GM04503 (cell line): ENCODE measurements at places on chromosomes 4 and X.

DNA sequence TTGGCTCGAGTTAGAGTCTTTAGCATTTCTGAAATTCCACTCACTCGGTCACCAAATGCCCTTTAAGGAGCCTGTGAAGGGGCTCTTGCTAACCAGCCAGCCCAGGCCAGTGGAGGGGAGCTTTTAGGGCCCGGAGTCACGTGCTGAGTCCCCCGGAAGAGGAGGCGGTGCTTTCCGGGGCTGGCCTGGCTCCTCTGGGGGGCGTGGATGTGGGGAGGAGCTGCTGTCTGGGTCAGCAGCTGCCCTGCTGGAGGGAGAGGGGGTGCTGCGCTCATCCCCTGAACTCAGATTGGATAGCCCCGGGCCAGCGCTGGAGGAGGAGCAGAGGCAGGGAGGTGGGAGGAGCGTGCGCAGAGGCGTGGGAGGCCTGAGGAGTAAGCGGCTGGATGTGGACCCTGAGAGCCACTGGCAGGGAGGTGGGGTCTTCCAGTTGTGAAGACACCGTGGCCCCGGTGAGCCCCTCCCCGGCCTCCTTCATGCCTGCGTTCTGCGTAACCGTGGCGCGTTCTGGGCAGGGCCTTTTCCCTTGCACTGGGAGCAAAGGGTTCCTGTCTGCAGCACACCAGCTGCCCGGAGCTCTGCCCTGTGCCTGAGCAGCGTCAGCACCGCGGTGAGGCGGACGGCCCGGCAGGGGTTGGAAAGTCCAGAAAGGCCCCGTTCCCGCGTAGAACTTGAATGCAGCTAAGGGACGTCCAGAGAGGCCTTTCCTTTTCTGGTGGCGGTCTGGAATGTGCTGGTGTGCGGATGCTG is 19.7 kb downstream of the MAEA start:
- DNase-seq, result peak; percentile 74

DNA sequence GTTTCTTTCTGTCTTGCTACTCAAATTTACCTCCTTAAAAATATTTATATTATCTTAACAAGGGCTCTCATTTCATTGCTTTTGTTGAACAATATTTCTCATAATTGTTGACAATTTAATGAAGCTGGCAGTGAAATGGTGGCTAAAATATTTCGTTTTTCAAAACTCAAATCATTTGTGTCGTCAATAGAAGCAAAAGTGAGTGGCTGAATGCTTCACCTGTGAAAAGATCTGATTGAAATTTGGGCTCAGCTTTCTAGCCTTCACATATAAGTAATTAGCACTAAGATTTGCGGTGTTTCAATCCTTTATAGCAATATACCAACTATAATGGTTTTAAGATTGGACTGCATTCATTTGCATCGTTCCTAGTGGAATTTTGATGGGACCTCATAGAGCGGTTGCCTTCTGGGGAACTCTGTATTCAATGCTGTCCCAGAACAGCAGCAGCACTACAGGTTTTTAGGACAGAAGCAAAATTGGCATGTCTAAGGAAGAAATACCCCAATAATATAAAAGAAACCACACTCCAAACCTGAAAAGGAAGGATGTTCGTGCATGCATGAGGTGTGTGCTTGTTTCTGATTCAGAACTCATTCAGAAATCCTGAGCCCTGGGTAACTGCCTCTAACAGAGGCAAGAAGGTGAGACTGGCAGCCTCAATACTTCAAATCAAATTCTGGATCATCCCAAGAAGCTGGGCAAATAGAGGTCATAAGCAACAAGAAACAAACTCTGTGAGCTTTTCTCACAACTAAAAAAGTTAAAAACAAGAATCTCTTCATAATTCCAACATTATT is 2.5 kb downstream of the CXCL1 start:
- no peak for DNase-seq

GRCh38 chr4:8913858-8914460 is 42.3 kb upstream of the HMX1 start:
- DNase-seq, result no peak

GRCh38 chr4:8427761-8428287 is 12.7 kb downstream of the ACOX3 start:
- DNase-seq, result peak; percentile 27

GRCh38 chr4:28287831-28288233 is 1427.2 kb downstream of the STIM2 start:
- DNase-seq, result peak; percentile 99

- DNase-seq, result no peak
These were observed 31.4 kb downstream of the HMX1 start for GRCh38 chr4:8840006-8840793.

GRCh38 chrX:37314531-37314930 is 34.6 kb upstream of the PRRG1 start:
- DNase-seq, result peak; percentile 3

DNA sequence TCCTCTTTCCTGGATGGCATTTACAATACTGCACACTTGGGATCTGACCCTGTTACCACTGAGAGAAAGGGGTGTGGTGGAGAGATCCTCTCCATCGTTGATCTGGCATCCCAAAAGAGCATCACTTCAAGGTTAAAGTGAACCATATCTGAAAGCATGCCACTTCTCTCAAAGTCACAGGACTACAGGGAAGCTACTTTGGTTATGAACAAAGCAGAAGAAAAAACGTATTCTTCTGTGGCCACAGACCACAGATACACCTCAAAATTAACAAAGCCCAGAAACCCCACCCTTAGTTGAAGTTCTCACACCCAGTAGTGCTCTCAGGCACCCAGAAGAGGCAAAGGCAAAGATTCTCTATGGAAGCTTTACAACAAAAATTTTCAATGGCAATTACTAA is 108.3 kb downstream of the JADE1 start:
- DNase-seq, result no peak
